ENCODE measurements at places on chromosomes 1 and 21.

- no peak for DNase-seq
Observed at GRCh38 chr1:184449916-184450315, 63.1 kb downstream of the C1orf21 start.

- peak; percentile 55 for DNase-seq
Observed at GRCh38 chr1:235015291-235015985, 113.2 kb downstream of the TOMM20 start.

GRCh38 chr1:60904099-60904851 is 178.1 kb upstream of the NFIA start:
- no peak for DNase-seq

DNA sequence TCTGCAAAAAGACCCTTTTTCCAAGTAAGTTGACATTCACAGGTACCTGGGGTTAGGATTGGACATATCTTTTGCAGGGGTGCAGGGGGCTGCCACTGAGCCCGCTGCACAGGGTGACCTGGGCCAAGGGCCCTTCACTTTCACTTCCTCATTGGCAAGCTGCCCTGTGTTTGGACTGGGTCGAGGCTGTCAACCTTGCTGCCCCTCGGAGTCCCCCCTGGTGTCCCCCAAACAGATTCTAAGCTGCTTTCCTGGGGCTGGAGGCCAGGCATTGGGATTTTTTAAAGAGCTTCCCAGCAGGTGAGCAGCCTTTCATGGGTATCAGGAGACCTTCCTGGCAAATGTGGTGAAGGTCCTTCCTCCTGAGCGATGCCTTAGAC is 7.9 kb upstream of the UMODL1 start:
- peak; percentile 37 for DNase-seq

DNA sequence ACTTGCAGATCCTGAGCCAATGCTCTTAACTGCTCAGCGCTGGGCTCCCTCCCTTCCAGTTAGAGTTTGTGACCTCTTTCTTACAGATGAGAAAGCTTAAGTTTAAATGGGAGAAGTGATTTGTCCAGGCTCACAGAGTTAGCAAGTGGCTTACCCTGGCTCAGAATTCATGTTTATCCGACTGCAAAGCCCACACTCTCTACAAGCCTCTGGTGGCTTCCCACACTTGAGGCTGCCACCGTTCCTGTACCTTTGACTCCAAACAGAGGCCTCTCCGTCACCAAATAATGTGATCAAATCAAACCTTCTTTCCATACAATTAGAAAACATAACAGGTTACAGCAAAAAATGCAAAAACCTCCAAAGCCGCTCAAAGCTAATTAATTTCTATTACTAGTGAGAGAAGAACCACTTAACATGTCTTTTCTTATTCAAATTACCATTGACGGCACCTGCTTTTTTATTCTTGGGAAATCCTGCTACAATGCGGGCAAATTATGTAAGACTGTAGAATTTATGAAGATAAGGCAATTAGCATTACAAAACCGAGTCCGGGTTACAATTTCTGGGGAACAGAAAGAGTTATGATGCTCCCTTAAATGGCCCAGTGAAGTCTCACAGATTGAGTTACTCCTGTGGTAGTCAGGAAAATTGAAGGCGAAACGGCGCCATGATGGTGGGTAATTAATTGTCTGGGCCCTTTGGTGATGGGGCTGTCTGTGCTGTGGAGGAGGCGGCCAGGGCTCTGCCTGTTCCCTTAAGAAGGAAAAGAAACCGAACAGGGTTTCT is 324.3 kb upstream of the POU3F1 start:
- DNase-seq: no peak

GRCh38 chr1:43366179-43366578 is 1.6 kb downstream of the ELOVL1 start:
- no peak for DNase-seq

- DNase-seq: no peak
Observed at GRCh38 chr1:41537788-41538351, 53.4 kb upstream of the EDN2 start.

- no peak for DNase-seq
Observed at GRCh38 chr1:221394011-221394544, 347.8 kb downstream of the DUSP10 start.

DNA sequence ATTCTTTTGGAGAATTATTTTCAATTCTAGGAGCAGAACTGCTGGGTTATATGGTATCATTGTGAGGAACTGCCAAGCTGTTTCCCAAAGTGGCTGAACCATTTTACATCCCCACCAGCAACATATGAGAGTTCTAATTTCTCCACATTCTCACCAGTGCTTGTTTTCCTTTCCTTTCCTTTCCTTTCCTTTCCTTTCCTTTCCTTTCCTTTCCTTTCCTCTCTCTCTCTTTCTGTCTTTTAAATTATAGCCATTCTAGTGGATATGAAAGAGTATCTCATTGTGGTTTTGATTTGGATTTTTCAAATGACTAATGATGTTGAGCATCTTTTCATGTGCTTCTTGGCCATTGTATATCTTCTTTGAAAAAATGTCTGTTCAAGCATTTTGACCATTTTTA is 45.3 kb downstream of the RUNX3 start:
- no peak for DNase-seq

DNA sequence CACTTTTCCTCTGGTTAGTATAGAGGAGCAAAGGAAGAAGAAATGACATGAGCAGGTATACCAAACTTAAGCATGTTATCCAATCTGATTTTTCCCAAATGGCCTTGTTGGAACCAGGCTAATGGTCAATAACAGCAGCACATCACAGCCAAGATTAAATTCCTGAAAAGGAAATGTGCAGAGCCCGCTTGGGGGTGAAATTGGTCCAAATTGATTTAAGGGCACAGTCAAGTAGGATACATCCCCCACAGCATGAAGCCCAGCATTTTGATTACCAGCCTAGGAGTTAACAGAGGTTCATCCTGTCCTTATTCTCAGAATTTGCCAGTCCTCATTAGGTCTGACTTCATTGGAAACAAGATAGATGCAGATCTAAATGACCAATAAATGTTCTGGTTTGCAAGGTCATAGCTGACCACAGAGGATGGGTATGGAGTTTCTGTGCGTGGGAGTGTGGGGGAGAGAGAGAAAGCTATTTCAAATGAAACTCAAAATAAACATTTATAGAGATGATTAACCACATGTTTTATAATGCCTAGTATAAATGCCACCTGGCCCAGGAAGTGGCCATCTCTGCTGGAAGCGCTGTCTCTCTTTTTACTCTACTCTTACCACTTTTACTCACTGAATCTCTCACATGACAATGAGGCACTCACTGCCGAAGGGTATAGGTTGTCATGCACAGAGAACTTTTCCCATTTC is 38.7 kb downstream of the RGS5 start:
- DNase-seq: no peak

- DNase-seq: no peak
Observed at GRCh38 chr1:165129568-165130164, 226.8 kb downstream of the LMX1A start.

DNA sequence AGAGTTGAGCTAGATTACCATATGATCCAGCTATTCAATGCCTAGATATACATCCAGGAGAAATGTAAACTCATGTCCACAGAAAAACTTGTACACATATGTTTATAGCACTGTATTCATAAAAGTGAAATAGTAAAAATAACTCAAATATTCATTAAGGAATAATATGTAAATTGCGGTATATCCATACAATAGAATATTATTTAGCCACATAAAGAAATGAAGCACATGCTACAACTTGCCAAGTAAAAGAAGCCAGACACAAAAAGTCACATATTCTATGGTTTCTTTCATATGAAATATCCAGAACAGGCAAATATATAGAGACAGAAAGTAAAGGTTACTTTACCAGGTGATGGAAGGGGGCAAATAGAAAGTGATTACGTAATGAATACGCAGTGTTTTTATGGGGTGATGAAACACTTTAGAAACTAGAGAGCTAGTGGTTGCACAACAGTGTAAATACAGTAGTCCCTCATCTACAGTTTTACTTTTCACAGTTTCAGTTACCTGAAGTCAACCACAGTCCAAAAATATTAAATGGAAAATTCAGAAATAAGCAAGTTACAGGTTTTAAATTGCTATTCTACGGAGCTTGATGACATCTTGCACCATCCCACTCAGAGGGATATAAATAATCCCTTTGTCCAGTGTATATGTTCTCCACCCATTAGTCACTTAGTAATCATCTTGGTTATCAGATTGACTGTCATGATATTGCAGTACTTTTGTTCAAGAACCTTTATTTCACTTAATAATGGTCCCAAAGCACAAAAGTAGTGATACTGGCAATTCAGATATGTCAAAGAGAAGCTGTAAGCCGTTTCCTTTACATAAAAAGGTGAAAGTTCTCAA is 62.3 kb downstream of the ZNF644 start:
- no peak for DNase-seq

- DNase-seq: no peak
Observed at GRCh38 chr1:225980005-225980836, 18.9 kb downstream of the SDE2 start.

DNA sequence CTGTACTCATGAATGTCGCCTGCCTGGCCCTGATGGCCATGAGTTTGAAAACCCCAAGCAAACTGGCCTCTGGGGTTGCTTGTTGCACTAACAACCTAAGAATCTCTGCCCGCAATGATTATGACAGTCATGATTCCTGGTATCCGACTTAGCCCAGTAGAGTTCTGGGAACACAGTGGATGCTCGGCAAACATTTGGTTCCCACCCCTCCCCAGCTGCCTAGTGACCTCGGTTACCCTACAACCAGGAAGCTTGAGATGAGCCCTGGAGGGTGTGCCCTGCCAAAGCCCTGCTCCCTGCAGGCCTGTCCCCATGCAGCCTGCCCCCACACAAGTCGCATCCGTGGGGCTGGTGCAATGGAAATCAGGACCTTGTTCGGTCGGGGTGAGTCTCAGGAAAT is 76.0 kb upstream of the ZBTB40 start:
- DNase-seq: no peak

DNA sequence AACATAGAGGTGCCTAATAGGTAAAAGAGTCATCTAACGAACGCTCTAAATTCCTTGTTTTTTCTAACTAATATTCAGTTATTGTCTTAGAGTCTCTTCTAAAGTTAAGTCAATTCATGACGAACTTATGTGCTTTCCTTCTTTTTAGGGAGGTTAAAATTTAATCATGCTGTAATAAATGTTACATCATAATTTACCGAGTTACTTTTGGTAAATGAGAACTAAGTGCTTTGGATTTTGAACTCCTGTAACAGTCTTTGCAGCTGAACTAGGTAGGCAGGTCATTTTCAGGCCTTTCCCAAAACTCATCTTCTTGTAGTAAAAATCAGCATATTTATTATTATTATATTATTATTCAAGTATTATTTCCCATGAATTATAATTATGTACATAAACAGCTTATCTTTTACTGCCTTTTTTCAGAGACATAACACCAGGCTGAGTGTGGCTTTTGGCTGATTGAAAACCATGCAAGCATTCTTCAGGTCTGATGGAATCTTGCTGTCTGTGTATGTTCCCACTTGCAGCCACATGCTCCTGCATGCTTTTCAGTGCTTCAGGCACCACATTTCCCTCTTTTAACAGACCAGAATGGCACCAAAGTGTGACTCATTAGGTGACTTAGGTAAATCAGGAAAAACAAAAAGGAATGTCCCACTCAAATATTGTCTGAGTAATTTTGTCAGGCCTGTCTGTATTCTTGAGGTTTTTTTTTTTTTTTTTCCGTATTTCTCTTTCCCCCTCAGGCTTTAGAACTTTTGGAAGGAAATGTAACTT is 81.0 kb upstream of the CD55 start:
- no peak for DNase-seq

DNA sequence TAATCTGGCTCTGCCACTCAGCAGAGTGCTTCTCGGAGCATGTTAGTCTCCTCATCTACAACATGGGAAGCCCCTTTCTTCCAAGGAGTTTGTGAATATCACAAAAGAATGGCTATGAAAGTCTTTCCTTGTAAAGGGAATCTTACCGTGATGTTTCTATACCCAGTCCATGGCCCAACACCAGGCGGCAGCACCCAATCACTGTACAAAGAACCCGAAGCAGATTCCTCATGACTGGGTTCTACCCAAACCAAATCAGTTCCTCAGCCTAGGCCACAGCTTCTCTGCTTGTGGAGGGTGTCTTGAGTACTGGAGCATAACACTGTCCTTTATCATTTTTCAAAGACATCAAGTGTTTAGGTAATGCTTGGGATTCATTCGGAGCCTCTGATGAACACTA is 16.6 kb upstream of the SLFNL1 start:
- DNase-seq: no peak

- no peak for DNase-seq
Observed at GRCh38 chr1:220213382-220213983, 58.8 kb downstream of the RAB3GAP2 start.

DNA sequence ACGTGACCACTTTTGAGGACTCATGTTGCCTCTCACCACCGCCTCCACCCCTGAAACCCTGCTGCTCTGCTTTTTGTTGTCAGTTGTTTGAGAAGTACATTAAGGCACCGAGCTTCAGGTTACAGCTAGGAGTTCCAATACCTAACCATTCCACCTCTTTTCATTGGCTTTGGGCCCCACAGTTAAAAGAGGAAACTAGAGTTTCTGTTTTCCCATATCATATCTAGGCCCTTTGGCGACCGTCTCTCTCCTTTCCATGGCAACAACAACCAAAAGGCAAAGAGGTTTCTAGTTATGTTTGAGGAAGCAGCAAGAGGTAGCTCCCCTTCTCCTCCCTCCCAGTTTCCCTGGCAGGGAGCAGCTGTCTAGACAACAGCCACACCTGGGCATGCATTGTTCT is 5.9 kb downstream of the ANKRD35 start:
- DNase-seq: no peak

- no peak for DNase-seq
Observed at GRCh38 chr1:65255656-65256050, 53.7 kb upstream of the DNAJC6 start.

GRCh38 chr1:166350490-166350889 is 183.7 kb upstream of the FAM78B start:
- no peak for DNase-seq

- no peak for DNase-seq
Observed at GRCh38 chr1:222798975-222799374, 15.9 kb upstream of the DISP1 start.

DNA sequence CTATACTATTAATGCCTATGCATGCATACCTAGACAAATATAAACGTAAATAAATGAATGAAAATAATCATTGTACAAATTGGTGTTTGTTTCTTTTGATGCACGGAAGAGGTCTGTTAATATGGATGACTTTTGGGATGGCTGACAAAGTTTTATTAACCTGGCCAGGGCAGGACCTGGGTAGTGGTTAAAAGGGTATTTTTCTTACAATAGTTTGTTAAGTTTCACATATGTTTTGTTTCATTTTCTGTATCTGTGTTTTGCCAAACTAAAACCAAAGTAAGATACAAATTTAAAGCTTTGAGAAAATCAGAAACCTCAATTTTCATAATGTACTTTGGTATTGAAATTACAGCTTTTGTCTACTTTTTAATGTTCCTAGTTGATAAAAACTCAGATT is 222.7 kb upstream of the OLFM3 start:
- DNase-seq: no peak

DNA sequence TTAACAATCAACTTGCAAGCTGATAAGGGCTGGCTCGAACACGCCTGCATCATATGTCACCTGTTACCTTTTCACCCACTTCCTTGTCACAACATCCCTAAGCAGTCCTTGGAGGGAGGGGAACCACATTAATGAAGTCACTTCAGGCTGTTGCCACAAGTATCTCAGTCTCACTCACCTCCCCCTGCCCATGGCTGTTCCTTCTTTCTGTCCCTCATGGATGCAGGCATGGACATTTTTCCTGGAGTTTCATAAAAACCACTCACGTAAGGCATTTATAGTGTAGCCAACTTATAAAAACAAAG is 76.8 kb upstream of the ANGPTL1 start:
- no peak for DNase-seq
